ENCODE measurements at places on chromosomes 16 and 17. TPM values are rescaled to one million over a fixed set of nuclear protein-coding genes. Genes with fewer than 3 reads are reported as not detected.

GRCh38 chr16:56961386-56961785 lies 364 bp upstream of the CETP start:
- DNase-seq: no peak

DNA sequence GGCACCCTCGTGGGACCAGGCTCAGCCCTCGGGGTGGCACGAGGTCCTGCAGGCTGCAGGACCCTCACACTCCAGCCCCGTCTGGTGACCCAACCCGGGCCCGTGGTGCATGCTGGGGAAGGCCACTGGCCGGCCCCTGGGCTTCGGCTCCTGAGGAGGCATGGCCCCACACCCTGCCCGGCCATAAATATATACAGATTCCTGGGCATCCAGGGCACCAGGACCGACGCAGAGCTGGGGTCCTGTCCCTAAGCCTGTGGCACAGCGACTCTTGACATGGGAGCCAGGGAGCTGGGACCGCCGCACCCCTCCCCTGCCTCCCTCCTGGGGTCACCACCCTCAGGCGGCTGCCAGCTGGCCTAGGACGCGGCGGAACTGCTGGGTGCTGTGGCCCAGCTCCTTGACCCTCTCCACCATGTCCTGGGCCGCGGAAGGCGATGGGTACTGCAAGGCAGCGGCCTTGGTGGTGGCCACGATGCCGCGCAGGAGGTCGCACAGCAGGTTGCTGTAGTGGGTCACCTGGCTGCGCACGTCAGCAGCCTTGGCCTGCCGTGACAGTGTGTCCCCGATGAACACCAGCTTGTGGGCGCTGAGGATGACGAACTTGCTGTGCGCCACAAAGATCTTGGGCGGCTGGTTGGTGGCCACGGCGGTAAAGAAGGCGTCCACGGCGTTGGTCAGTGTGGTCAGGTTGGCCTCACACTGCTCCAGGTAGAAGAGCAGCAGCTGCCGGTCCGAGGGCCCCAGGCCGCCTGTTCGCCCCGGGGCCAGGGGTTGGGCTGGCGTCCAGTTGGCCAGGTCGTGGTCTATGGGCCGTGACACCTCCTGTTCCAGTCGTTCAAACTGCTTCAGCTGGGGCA lies 10.6 kb downstream of the CTRB1 start:
- no peak for DNase-seq

- no peak for DNase-seq
These were observed 8.7 kb downstream of the SMURF2 start for GRCh38 chr17:64653325-64653984.

- no peak for DNase-seq
These were observed 720 bp upstream of the BCKDK start for GRCh38 chr16:31107465-31107867.

GRCh38 chr17:28661635-28662526 lies at the start of the genes SDF2 and SUPT6H:
Gene SDF2, minus strand, starts transcription at chr17:28661906. Its CDS starts 30 bp downstream, at chr17:28661876.
Gene SUPT6H, plus strand, starts transcription at chr17:28662205. Its CDS starts 11,197 bp downstream, at chr17:28673402.
- DNase-seq: peak; percentile 63

GRCh38 chr16:48165961-48166578 lies 10.3 kb upstream of the ABCC12 start:
- no peak for DNase-seq

GRCh38 chr17:29007456-29007855 lies 1.6 kb upstream of the SEZ6 start:
- no peak for DNase-seq

GRCh38 chr17:49344914-49345313 lies 17.1 kb downstream of the ZNF652 start:
- DNase-seq: no peak

DNA sequence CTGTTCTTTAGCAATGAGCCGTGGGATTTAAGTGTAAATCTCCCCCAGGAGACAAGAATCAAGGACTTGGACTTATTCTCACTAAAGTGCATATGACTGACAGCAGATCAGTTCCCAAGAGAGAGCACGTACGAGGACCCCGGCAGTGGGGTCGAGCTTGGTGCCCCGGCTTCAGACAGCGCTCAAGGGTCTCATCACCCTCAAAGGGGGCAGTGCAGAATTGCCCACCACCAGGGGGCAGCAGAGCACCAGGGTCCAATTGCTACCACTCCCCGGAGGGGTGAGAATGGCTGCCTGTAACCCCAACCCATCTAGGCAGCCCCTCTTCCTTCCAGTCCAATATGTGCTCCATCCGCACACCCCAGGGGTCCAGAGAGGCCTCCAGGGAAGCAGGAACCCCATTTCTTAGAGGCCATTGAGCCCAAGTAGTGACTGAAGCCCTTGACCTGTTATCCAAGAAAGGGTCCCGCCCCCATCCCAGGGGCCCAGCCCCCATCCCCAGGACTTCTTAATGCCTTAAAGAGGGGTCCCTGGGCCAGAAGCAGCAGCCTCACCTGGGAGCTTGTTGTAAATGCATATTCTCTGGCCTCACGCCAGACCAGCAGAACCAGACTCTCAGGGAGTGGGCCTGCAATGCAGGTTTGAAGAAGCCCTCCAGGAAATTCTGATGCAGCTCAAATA lies 86.1 kb downstream of the ZDHHC7 start:
- DNase-seq: no peak

DNA sequence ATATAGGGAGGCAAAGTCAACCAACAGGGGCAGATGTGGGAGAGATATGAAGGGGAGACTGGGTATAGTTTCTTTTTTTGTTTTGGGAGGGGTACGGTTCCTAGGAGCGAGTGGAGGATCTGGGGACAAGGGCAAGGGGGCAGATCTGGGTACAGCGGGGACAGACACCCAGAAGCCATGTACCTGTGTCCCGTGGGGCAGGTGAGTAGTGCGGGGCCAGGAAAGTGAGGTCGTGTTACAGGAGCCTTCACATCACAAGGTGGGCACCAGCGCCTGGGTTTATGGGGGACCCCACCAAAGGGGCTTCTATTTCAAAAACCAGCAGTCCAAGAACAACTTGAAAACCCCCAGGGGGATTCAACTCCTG lies 11.5 kb downstream of the LITAF start:
- no peak for DNase-seq

DNA sequence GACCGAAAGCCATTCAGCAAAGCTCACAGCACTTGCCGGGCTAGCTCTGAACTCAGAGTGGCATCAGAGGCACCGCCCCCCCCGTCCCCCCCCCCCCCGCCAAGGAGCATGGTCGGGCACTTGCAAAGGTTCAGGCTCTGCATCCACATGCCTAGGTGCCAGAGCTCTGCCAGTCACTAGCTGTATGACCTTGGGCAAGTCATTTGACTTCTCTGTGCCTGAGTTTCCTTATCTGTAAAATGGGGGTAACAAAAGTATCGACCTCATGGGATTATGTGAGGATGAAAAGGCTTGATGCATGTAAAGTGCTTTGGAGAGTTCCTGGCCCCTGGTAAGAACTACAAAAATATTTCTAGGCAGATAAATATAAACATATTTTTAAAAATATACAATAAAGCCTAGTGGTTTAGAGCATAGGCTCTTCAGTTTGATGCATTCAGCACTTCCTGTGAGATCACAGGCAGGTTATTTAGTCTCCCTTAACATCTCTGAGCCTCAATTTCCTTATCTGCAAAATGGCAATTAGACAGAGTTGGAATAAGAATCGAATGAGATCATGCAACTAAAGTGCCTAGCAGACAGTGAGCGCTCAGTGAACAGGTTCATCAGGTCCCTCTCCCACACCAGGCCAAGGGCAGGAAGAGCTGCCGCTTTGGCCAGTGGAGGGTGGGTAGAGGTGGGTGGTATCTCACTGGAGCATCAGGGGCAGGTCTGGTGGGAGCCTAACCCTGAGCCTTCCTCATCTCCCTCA lies 117.2 kb downstream of the CYLD start:
- DNase-seq: no peak

DNA sequence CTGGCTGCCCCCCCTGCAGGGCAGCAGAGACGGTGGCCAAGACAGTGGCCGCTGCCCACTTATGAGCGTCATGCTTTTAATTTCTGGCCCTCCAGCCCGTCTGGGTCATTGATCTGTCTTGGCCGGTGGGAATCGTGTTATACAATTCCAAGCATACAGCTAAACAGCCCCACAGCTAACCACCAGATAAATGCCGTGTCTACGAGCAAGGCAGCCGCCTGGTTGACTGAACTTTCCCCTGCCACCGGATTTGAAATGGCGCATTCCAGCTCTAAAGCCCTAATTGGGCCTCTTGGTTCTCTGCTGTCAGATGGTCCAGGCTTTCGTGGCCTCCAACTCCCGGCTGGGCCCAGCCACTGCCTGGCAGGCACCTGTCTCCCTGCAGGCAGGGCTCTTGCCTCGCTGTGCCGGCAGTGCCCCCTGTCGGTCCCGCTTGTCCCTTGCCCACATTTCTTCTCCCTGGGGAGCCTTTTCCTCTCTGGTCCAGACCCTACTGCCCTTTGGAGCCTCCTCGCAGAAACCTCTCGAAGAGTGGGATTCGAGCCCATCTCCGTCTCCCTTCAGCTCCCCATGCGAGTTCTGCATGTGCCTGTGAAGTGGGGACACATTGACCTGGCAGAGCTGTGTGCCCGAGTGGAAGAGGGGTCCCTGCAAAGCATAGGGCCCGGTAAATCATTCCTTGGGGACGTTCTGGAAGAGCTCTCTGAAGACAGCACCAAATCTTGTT lies 1.8 kb upstream of the RBFOX3 start:
- DNase-seq: no peak

DNA sequence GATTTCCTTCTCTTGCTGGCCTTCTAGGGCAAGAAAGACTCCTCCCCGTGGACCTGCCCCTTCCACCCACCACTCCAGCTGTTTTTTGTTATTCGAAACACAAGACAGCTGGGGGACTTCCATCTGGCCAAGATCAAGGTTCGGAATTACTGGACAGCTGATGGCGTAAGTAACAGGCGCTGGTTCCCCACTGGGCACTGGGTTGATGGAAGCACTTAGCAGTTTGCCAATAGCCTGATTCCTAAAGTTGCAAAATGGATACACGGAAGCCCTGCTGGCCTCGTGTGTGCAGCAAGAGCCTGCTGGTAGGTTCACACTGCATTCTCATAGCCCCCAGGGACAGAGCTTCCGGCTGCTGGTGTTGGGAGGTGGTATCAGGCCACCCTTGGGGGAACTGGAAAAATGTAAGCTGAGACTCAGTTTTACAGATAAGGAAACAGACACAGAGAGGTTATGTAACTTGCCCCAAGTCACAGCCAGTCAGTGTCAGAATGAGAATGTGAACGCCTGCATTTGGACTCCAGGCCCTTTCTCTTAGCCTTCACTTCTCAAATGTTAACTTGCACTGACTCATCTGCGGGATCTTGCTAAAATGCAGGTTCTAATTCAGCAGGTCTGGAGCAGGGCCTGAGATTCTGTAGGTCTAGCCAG lies 171.7 kb downstream of the KATNIP start:
- DNase-seq: no peak

GRCh38 chr17:38751808-38752307 lies 683 bp upstream of the PSMB3 start:
- DNase-seq: no peak

- no peak for DNase-seq
These were observed 591 bp downstream of the PSMD7 start for GRCh38 chr16:74297145-74297665.

DNA sequence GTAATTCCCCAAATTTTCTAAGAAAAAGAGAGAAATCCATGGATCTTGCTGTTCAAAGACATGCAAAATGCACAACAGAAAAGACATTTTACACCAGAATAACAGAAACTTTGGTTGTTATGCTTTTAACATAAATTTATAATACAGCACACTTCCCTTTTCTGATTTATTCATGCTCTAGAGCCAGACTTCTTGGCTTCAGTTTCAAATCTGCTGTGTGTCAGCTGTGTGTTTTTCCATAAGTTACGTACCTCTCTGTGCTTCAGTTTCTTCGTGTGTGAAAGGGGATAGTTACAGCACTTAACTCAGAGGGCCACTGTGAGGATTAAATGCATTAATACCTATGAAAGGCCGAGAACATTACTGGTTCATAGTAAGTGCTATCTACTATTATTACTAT lies 6.8 kb upstream of the CCL3L1 start:
- no peak for DNase-seq

DNA sequence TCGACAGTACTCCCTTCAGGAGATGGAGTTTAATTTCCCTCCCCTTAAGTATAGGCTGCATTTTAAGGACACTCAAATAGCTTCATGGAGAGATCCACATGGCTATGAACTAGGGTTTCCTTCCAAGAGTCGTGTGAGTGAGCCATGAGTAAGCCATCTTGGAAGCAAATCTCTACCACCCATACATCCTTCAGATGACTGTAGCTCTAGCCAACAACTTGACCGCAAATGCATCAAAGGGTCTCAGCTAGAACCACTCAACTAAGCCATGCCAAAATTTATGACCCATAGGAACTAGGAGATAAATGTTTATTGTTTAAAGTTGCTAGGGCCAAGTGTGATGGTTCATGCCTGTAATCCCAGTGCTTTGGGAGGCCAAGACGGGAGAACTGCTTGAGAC lies 43.4 kb downstream of the METTL16 start:
- no peak for DNase-seq

DNA sequence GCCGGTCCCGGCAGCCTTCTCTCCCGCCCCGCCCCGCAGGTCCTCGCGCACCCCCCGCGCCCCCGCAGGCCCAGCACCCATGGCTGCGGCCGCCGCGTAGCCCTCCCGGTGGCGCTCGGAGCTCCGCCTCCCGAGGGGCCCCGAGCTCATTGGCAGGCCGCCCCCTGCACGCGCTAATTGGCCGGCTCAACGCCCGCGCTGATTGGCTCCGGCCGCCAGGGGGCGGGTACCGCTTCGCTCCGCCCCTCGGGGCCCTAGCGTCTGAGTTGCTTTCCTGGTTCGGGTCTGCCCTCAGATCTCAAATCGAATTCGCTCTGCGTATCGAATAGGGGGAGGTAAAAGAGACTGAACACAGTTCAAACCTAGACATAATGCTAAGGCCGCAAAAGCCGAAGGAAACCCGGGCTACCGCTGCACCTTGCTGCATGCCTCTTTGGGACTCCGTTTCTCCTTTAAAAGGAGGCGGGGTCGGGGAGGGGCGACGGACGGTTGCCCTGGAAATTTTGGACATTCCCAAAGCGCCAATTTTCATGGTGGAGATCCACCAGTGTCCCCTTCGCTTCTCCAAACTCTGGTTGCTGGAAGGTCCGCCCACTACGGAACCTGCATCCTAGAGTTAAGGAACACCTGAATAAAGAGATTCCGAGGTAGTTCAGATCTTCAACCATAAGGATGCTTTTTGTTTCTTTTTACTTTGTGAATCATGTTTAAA lies at the start of gene DEXI:
DEXI (minus strand) TSS at position 117 of the 712 bp plus-strand sequence. CDS start 463 bp downstream, outside the sequence.
- DNase-seq: peak; percentile 59

DNA sequence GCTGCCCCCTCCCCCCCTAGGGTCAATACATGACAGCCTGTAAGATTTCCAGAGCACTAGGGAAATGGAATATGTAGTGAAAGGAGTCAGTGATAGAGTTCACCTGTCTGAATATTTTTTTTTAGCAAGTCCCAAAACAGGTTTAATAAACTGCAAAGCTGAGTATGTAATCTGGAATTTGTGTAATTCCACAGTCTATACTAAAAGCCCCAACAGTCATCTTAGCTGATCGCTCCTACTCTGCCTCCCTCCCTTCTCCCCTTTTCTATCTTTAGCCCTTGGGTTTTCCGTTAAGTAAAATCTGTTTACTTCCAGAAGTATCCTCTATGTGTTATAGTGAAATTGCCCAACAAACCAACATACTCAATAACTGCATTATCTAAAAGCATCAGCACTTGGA lies 3.5 kb downstream of the CDH13 start:
- no peak for DNase-seq

The PLA2G10 gene
- total RNA-seq: not detected

The HASPIN gene
- total RNA-seq: 4.5 TPM

The OTOP2 gene
- not detected for total RNA-seq

The GRB2 gene
- 128 TPM for total RNA-seq

The RAB34 gene
- total RNA-seq: 27.6 TPM
